ENCODE measurements at places on chromosomes 3 and 15.

- no peak for DNase-seq
Observed at GRCh38 chr3:192106543-192106942, 620.8 kb downstream of the FGF12 start.

GRCh38 chr3:124885466-124886167 lies 1.5 kb downstream of the ITGB5 start:
- DNase-seq = peak; percentile 33

DNA sequence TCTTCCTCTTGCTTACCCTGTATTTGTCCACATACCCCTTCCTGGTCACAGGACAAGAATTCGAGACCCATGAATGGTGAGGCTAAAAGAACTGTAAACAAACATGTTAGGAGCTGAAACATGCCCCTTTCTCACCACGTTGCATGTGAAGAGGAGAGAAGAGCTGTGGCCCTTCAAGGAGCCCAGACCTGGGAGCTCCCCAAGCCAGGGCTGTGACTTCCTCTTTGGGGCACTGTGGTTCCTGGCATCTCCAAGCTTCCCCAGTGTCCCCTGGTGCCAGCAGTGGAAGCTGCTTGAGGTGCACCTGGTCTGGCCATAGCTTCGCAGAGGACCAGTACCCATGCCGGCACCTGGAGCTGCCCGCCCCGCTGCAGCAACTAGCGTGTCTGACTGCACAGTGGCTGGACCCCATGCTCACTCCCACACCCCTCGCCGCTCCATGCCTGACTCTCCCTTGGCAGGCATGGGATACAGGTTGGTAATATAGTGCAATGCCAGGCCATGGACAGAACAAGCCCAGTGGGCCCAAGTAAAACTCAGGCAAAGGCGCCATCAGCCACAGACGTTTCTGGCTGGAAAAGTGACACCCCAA lies 9.9 kb downstream of the SPCS1 start:
- no peak for DNase-seq

DNA sequence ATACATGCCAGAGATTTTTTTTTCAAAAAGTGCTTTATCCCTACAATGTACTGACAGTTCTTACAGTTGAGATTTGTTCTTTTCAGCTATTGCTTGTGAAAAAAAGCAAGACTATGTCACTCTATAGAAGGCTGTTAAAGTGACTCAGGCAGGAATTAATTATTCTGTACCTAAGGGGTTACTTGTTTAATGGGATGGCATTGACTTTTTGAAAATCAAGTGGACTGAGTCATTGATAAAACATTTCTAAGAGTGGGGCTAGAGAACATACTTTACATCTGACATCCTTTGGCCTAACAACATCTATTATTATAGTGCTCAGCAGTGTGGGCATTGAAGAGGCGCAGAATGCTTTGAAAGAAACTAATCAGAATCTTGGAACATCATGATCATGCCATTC lies 34.3 kb downstream of the INTS14 start:
- DNase-seq = peak; percentile 52

GRCh38 chr3:107516475-107516874 lies 6.3 kb upstream of the BBX start:
- no peak for DNase-seq

DNA sequence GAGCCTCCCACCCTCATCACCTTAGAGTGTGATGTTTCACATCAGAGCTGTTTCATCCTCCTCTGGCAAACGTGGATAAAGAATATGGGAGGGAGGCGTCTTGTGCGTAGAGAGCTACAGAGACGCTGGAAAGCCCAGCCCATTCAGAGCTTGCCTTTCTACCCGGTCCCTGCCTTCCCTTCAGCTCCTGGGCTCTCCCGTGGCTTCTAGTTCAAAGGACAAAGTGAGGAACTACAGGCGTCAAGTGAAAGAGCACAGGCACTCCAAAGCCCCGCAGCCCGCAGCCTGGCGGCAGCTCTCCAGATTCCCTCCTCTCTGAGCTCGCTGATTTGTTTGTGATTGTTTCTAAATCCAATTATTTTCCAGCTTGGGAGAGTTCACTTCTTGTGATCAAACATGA lies 197.1 kb upstream of the IGF1R start:
- DNase-seq = no peak

DNA sequence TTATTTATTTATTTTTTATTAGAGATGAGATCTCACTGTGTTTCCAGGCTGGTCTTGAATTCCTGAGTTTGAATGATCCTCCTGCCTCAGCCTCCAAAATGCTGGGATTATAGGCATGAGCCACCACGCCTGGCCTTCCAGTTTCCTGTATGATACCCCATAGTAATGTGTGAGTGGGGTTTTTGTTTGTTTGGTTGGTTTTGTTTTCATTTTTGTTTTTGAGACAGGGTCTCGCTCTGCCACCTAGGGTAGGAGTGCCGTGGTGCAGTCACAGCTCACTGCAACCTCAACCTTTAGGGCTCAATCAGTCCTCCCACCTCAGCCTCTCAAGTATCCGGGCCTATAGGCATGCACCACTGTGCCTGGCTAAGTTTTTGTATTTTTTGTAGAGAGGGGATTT lies 30.9 kb downstream of the GOLM2 start:
- no peak for DNase-seq

DNA sequence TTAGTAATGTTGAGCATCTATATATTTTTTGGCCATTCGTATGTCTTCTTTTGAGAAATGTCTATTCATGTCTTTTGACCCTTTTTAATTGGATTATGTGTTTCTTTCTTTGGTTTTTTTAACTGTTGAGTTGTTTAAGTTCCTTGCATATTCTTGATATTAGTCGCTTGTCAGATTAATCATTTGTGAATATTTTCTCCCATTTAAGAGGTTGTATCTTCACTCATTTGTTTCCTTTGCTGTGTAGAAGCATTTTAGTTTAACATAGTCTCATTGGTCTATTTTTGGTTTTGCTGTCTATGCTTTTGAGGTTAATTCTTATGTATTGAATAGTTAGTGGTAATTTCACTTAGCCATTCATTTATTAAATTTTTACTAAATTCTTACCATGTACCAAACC lies 283.8 kb downstream of the ZPLD1 start:
- no peak for DNase-seq

DNA sequence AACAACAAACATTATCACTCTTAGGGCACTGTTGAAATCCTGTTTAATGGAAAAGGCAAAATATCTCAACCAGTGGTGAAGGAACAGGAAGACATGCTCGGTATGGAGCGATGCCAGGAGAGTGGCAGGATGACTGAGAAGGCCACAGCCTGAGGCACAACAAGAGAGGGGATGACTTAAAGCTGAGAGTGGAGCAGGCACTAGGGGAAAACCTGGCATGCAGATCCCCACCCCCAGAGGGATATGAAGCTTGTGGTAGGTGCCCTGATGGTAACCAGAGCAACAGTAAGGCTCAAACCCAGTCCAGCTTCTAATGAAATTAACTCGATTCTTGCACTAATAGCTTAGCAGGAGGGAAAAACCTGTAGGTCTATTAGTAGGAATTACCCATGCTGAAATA lies 40.4 kb downstream of the LYSMD4 start:
- no peak for DNase-seq

GRCh38 chr3:187744169-187745151 lies 808 bp downstream of the BCL6 start:
- DNase-seq = peak; percentile 62

GRCh38 chr3:119524931-119525662 lies 26.8 kb downstream of the TIMMDC1 start:
- peak; percentile 53 for DNase-seq

DNA sequence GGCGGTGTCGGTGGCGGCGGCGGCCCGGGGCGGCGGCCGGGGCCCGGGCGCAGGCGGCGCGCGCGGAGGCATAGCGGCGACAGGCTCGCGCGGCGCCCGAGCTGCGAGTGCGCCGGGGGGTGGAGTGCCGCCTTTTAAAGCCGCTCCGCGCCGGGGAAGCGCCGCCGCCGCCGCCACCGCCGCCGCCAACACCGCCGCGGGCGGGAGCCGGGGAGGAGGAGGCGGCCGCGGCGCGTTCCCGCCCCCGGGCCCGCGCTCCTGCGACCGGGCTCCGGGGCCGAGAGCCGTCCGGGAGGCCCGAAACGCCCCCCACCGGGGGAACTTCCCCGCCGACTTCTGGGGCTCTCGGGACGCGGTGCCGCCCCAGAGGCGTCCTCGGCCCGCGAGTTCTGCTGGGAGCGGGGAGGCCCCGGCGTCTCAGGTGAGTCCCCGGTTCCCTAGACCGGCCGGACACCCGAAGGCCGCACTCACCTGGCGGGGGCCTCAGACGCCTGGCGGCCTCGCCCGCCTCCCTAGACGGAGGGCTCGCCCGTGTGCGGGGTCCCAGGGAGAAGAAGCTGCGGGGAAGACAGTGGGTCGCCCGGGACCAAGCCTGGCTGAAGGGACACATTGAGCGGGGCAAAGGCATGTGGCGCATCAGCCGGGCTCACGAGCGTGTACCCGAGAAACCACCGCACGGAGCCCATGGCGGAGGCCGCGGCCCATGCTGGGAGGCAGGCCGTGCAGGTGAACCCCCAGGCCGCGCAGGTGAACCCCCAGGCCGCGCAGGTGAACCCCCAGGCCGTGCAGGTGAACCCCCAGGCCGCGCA lies at the start of gene PCSK6:
TSS of gene PCSK6 (minus strand) at position 109 of the 809 bp plus-strand sequence. CDS start at position 72, 37 bp downstream.
- DNase-seq = no peak

DNA sequence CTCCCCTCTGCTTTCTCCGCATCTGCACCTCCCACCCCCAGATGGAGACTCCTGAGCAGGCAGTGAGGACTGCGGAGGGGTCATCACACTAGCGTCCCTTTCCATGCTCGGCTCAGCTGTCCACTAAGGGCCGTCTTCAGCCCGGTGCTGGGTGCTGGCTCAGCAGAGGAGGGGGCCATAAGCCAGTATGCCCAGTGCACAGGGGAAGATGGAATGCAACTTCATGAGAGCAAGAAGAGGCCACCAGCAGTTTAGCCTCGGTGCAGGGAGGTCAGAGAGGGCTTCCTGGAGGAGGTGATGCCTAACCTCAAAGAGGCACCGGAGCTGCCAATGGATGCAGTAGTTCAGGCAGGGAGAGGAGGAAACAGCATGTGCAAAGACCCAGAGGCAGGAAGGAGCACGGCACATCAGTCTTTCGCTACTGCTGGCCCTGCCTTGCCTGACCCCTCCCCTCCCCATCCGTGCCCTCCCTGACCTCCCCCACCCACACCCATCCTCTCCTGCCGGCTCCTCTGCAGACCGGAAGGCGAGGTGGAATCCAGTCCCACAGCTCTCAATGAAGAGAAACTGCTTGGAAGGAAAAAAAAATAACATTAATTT lies 15.2 kb upstream of the PLXND1 start:
- no peak for DNase-seq

GRCh38 chr3:146581951-146582467 lies 23.1 kb downstream of the PLSCR5 start:
- peak; percentile 65 for DNase-seq

DNA sequence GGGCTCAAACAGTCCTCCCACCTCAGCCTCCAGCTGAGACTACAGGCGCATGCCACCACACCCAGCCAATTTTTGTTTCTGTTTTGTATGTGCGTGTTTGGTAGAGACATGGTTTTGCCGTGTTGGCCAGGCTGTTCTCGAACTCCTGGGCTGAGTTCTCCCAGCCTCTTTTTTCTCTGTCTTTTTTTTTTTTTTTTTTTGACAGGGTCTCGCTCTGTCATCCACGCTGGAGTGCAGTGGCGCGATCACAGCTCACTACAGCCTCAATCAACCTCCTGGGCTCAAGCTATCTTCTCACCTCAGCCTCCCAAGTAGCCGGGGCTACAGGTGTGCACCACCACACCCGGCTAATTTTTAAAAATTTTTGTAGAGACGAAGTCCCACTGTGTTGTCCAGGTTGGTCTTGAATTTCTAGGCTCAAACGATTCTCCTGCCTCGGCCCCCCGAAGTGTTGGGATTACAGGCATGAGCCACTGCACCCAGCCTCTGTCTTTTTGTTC lies 867 bp upstream of the DCAF1 start:
- DNase-seq = no peak

GRCh38 chr15:40808861-40809450 lies 1.7 kb upstream of the DNAJC17 start:
- no peak for DNase-seq

DNA sequence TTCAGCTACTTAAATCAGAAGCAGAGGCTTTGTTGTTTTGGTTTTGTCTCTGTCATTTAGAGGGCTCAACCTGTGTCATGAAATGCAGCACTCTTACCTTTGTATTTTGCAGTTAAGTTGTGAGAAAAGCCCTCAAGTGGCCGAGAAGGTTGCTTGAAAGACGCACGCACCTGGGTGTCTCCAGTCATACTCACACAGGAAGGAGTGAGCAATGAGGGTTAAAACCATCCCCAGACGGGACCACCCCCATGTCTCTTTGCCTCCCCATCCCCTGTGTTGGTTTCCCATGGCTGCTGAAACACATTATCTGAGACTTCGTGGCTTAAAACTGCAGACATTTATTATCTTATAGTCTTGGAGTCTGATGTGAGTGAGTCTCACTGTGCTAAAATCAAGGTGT lies 376.1 kb upstream of the CFAP20DC start:
- no peak for DNase-seq

DNA sequence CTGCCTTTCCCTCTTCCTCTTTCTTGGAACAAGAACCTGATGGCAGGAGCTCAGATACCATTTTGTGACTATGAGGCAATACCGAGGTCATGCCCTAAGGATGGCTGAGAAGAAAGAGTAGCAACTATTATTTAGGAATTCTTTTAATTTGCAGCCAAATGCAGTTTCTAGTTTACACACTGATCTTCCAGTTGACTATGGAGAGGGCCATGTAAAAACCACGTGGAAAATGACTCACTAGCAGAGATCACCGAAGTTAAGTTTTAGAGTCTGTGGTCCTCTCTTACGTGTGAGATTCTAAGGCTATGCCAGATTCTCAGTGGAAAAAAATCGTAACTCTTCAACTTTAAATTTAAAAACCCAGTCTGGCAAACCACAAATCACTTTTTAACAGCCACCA lies 7.8 kb downstream of the BNC1 start:
- no peak for DNase-seq

- no peak for DNase-seq
Observed at GRCh38 chr3:13401149-13401548, 19.0 kb downstream of the NUP210 start.

- DNase-seq = peak; percentile 87
Observed at GRCh38 chr3:71389911-71390573, 193.5 kb downstream of the FOXP1 start.

DNA sequence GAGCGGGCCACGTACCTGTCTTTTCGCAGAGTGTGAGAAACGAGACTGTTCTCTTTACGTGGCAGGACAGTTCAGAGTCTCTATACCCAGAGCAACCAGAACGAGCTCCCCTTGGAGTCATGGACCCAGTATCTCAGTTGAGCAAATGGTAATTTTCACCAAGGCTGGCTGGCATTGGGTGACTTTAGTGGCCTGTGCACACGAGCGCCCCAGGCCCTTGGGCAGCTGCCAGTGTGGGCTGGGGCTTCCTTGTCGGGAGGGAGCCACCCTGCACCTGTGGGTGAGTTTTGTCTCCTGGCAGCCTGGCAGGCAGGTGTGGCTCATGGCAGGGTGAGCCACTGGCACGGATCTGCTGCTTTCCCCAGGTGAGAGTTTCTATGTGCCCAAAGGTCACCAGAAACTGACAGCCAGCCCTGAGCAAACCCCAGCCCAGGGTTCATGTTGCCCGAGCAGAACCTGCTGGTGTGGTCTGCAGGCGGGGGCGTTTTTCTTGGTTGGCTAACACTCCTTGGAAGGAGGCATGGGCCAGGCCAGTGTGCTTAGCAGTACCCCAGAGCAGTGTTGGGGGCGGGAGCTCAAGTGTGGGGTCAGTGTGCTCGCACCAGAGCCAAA lies 135.0 kb downstream of the TJP1 start:
- DNase-seq = no peak

GRCh38 chr15:61080221-61081026 lies 148.7 kb downstream of the RORA start:
- no peak for DNase-seq

GRCh38 chr3:73070675-73071575 lies 9.5 kb downstream of the EBLN2 start:
- DNase-seq = peak; percentile 82

GRCh38 chr15:25883463-25884259 lies 20.5 kb upstream of the ATP10A start:
- DNase-seq = peak; percentile 60
